Activated CD4-positive, CD25-positive, alpha-beta regulatory T cell treated with anti-CD3 and anti-CD28 coated beads, Interleukin-2, amount 50 U/mL, for 24 hours (primary cell): ENCODE measurements at places on chromosomes 6 and 20.

GRCh38 chr6:52610011-52610410, 33.2 kb upstream of the TRAM2 start:
- no peak for ATAC-seq

- no peak for ATAC-seq
These were observed 17.2 kb upstream of the TMX4 start for GRCh38 chr20:8036771-8037170.

DNA sequence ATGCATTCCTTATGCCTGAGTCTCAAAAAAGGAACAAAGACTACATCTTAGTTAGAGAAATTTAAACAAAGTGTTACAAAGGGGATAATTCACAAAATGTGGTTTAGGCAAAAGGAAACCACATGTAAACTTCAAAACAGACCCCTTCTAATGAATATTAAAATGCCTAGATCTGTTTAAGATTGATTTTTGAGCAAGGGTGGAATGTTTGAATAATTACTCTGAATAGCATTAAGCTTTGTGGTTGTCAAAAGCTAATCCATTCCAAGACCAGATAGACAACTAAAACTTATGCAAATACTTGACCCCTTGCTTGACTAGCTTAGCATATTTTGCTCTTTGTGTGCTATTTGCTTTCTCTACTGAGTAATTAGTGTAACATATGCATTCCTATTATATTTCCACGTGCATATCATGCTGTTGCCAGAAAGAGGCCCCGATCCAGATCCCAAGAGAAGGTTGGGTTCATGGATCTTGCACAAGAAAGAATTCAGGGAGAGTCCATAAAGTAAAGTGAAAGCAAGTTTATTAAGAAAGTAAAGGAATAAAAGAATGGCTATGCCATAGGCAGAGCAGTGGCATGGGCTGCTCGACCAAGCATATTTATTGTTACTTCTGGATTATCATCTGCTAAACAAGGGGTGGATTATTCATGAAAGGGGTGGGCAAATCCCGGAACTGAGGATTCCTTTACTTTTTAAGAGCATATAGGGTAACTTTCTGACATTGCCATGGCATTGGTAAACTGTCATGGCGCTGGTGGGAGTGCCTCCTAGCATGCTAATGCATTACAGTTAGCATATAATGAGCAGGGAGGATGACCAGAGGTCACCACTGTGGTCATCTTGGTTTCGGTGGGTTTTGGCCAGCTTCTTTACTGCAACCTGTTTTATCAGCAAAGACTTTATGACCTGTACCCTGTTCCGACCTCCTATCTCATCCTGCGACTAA, 1193.4 kb upstream of the EYS start:
- ATAC-seq, result no peak

GRCh38 chr20:40899344-40899743, 129.3 kb upstream of the TOP1 start:
- ATAC-seq, result no peak

GRCh38 chr6:79040083-79040482, 38.0 kb downstream of the PHIP start:
- ATAC-seq, result peak; percentile 90

DNA sequence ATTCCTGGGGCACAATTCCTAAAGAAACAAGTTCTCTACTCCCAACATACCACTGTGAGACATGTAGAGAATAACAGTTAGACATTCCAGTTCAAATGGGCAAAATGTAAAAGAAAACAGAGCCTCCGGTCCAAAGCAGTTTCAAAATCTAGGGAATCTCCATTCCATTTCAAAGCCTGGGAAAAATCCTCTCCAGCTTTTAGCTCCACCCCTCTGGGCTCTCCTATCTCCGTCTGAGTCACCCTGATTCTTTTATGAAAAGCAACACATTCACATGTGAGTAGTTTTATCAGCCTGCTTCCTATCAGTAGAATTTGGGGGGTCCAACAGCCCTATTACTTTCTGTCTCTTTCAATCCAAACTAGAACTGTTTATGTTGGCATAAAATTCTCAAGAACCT, 3.7 kb downstream of the CSNK2A1 start:
- no peak for ATAC-seq
